ENCODE measurements at places on chromosomes 1 and 21. TPM values are rescaled to one million over a fixed set of nuclear protein-coding genes. Genes with fewer than 3 reads are reported as not detected.
A peak's percentile ranks its signal among the peaks of the same experiment; 100 is the strongest.

The PLA2G5 gene
- total RNA-seq, result 9.8 TPM

The MYBPHL gene
- total RNA-seq, result not detected

The UTS2 gene
- not detected for total RNA-seq

The ACTL8 gene
- not detected for total RNA-seq

The TENT5C gene
- total RNA-seq, result 12.4 TPM

The OR10Z1 gene
- not detected for total RNA-seq

The TMEM61 gene
- 11.0 TPM for total RNA-seq

The S100A10 gene
- total RNA-seq, result 281 TPM

The TP73 gene
- not detected for total RNA-seq

- DNase-seq, result no peak
Measured at GRCh38 chr1:230568676-230569075, 73.6 kb upstream of the COG2 start.

GRCh38 chr1:219174460-219175211 lies 958 bp downstream of the LYPLAL1 start:
- DNase-seq, result peak; percentile 62

GRCh38 chr1:2091611-2092604 lies 41.7 kb downstream of the PRKCZ start:
- no peak for DNase-seq

GRCh38 chr1:244778344-244778743 lies 57.1 kb upstream of the COX20 start:
- DNase-seq, result no peak

GRCh38 chr1:32772281-32773017 lies 44.7 kb downstream of the YARS1 start:
- peak; percentile 54 for DNase-seq

GRCh38 chr1:246608616-246609376 lies 42.5 kb downstream of the CNST start:
- DNase-seq, result no peak

DNA sequence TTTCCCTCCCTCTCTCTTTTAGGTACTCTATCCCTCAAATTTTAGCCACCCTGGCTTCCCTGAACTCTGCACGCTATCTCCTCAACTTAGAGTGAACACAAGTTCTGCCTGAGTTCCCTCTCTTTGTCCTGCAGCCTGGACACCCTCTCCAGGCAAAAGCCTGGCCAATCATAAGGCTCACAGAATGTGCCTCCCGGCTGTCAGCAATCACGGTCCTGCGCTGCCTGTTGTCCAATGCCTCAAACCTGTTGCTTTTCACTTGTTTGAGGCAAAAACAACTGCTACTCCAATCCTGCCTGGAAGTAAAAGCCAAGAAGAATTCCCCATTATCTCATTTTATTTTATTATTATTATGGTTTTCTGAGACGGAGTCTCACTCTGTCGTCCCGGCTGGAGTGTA lies 66.1 kb downstream of the LGR6 start:
- DNase-seq, result peak; percentile 6

- DNase-seq, result peak; percentile 77
Measured at GRCh38 chr1:233904633-233905415, at the start of gene SLC35F3. TSS of gene SLC35F3 (plus strand) at chr1:233904676.

DNA sequence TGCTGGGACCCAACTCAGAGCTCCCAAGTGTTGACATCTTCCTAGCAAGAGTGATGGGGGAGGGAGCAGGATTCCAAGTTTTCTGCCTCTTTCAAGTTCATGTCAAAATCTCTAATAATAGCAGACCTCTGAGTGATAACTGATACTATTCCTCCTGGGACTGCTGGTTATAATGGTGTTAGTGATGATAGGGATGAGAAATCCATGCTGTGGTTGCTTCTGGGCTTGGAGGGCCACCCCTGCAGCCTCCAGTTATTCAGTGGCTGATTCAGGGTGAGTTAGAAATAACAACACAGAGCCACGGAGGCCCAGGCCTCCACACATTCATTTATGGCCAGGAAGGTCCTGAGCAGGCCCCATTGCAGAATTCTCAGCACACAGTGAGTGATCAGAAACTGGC lies 40.6 kb upstream of the ARTN start:
- no peak for DNase-seq

GRCh38 chr1:2127187-2128145 lies 67.1 kb downstream of the FAAP20 start:
- peak; percentile 78 for DNase-seq

DNA sequence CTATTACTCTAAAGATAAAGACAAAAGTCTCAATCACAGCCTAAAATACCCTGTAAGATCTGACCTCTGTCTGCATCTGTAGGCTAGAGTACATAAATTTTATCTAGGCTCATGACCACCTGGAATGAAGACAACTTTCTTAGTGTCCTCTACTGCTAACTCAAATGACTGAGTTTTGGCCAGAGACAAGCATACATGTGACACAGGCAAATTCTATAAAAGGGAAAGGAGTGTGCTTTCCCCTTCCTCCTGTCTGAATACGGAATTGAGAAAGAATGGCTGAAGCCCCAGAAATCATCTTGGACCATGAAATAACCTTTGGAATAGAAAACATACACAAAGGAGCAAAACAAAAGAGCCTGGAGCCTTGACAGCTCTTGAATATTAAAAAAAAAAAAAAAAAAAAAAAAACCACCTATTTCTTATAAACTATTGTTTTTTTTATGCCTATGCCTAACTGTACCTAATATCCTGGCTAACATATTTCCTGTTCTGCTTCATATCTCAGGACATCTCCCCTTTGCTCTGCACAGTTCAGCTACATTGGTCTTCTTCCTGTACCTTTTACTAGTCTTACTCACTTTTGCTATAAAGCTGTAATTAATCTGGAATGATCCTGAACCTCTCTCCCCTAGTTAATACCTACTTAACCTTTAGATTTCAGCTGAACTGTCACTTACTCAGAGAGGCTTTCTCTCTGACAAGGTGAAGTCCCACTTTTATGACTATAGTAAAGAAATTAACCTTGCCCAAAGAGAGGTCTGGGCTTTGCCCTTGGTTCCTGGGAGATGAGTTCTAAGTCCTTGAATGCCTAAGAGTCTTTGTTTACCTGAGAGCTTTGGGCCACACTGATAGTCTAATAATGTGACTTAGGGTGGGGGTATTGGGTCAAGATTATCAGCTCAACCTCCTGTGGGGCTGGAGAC lies 16.1 kb downstream of the UCHL5 start:
- DNase-seq, result no peak

- no peak for DNase-seq
Measured at GRCh38 chr1:230629511-230629910, 12.8 kb upstream of the COG2 start.

GRCh38 chr1:181504399-181504842 lies 21.1 kb downstream of the CACNA1E start:
- DNase-seq, result no peak

DNA sequence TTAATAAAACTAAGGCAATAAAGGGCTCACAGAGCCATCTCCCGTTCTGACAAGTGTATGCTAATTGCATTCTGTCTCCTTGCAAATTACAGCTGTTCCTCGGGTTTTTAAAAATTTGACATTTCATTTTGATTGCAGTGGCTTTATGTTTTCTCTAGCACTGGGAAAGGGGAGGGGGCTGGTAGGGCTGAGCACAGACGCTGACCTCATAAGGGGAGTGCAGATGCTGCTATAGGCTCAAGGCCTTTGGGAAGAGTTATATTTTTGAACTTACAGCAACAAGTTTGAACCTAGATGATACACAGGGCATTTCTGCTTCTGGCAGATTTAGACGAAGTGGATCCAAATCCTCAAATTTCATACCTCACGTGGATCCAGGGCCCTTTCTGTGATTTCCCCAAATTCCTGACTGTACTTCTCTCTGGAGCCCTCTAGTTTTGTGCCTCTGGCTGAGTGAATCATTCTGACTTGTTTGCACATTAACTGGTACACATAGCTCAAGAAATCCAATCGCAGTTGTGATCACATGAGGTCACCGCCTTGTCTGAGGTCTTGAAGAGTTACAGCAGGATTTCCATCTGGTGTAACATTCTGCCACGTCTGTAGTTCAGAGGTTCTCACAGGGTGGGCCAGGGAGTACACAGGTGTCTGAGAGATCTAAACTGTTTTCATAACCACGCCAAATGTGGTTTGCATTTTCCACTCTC lies 230.3 kb downstream of the C1orf94 start:
- DNase-seq, result no peak

- DNase-seq, result no peak
Measured at GRCh38 chr1:63821091-63822005, 47.5 kb downstream of the ROR1 start.

DNA sequence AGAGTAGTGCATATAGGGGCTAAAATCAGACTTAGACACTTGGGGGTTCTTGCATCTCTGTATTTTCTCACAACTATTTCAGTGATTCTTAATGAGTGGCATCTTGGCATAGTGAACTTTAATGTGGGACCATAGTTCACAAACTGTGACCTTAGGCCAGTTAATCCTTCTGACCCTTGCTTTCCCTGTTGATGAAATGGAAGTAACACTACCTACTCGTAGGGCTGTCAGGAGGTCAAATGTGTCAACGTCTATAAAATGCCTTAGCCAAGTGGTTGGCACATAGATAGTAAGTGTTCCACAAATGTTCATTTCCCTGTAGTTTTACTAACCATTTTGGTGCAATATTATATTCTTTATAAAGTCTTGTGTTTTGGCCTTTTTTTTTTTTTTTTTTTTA lies 49.4 kb downstream of the DYRK1A start:
- no peak for DNase-seq

- DNase-seq, result peak; percentile 18
Measured at GRCh38 chr1:228204958-228205357, 2.9 kb upstream of the OBSCN start.

DNA sequence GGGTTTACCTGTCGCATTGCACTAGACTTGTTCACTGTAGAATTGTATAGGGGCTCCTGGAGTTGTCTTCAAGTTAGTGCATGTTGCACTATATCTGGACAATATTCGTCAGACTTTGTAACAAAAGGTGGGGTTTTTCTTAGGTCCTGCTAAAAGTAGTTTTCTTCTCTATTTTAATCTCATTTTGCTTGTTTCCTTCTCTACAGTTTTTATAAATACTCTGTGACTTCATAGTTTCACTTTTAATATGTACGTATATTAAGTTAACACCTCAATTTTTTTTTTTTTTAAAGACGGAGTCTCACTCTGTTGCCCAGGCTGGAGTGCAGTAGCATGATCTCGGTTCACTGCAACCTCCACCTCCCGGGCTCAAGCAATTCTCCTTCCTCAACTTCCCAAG lies 26.5 kb upstream of the MRPS6 start:
- no peak for DNase-seq

DNA sequence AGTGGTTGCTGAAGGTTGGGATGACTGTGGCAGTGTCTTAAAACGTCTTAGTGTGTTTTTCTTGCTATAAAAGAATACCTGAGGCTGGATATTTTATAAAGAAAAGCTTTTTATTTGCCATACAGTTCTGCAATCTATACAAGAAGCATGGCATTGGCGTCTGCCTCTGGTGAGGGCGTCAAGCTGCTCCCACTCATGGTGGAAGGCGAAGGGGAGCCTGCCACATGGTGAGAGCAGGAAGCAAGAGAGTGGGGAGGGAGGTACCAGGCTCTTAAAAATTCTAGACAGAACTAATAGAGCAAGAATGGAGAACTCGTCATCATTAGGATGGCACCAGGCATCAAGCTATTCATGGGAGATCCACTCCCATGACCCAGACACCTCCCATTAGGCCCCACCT lies 140.5 kb downstream of the CACNA1E start:
- no peak for DNase-seq

DNA sequence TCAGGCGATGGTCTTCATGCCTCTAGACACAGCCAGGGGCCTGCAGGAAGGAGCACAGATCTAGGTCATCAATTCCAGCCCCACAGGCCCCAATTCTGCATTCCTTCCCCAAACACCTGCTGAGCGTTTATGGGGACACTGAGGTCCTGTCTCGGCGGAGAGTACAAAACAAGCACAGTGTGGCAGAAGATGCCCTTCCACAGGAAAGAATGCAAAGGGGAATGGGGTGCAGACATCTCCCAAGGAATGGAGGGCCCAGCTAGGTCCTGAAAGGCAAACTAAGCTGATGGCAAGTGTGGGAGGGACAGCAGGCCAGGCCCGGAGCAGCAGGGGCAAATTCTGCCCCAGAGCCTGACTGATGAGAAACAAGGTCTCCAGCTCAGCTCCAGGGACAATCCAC lies 3.5 kb upstream of the S100A8 start:
- DNase-seq, result no peak

DNA sequence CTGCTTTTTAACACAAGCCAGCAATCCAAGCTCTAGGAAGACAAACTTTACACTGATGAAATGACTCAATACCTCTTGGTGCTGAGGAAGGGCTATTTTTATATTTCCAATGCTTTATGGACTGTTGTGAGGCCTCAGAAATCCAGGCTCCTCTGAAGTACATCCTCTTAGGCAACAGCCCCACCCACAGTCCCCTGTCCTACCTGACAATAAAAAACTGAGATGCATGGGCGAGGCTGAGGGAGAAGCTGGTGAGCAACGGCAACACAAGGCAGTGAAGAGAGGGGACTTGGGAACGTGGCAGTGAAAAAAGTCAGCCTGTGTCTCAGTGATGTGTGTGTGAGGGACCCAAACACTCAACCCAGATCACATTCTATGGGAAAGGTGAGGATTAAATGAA lies 10.1 kb upstream of the CPT2 start:
- DNase-seq, result no peak

DNA sequence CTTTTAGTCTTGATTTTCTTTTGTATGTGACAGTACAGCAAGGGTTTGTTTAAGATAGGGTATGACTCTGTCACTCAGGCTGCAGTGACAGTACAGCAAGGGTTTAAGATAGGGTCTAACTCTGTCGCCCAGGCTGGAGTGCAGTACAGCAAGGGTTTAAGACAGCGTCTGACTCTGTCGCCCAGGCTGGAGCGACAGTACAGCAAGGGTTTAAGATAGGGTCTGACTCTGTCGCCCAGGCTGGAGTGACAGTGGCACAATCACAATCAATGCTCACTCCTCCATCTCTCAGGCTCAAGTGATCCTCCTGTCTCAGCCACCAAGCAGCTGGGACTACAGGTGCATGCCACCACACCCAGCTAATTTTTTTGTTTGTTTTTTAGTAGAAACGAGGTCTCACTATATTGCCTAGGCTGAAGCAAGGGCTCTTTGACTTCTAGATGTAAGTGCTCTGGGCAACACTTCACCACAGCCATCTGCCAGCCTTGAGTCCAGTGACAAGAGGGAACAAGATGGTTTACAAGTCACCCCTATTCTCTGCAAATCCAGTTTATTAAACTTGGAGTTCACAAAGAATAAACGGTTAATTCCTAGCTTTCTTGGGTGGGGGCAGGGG lies 965 bp upstream of the SH2D5 start:
- DNase-seq, result no peak

Measured in posterior vena cava (tissue), 2 donors.